ENCODE measurements at places on chromosomes 1 and 21.

GRCh38 chr1:82606546-82606945 is 805.8 kb downstream of the ADGRL2 start:
- no peak for DNase-seq

DNA sequence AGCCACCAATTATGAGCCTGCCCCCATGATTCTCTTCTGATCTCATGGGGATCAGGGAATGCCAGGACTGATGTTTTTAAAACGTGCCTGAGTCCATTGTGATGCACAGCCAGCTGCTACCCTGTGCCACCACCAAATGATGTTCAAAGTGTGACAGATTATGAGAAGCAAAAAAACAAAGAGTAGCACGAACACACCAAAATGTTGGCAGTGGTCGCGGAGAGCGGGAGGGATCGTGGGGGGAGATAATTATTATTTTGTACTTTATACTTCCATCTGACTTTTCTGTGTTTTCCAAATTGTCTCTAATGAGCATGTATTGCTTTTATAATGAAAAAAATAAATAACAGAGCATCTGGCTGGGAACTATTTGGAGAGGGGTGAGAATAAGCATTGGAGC is 50.5 kb downstream of the EPHB2 start:
- DNase-seq, result no peak

DNA sequence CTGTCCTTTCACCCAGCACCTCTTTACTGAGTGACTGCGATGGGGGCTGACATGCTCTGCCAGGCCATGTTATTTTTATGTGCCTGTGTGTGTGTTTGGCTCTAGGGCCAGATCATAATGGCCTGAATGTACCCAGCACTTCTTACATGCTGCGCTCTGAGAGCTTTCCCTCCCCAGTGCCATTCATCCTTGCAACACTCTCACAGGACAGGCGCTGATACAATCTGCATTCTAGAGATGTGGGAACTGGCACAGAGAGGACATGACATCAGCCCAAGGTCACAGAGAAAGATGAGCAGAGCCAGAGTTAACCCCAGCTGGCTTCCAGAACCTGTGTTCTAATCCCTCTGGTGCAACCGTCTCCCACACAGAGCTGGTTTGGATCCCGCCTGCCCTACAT is 54.5 kb downstream of the ARHGEF10L start:
- no peak for DNase-seq

GRCh38 chr1:154174654-154175053 is 17.2 kb downstream of the TPM3 start:
- DNase-seq, result no peak

DNA sequence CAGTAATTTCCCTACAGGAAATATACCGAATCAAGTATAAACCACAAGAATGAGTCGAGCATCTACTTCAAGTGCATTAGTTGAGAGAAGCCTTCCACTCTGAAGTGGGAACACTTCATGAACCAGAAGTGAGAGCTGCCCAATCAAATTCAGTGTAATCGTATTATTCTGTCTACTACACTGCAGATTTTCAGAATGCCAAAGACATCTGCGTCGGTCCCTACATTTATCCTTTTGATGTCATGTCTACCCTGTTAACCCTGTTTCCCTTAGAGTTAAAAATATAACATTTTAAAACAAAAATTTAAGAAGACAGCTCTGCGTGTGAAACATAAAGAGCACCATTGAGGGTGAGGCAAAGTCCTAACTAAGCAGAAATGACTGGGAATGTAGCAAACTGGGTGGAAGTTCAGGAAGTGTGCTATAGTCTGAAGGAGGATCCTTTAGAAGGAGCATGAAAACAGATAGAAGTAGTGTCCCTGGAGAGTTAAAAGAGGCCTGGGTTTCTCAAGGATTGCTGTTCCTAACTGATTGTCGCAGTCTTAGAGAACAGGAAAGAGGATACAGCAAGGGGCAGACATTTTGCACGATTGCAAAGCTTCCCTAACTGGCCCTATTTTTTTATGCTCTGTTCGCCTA is 291.2 kb downstream of the PTPRC start:
- DNase-seq, result peak; percentile 39

DNA sequence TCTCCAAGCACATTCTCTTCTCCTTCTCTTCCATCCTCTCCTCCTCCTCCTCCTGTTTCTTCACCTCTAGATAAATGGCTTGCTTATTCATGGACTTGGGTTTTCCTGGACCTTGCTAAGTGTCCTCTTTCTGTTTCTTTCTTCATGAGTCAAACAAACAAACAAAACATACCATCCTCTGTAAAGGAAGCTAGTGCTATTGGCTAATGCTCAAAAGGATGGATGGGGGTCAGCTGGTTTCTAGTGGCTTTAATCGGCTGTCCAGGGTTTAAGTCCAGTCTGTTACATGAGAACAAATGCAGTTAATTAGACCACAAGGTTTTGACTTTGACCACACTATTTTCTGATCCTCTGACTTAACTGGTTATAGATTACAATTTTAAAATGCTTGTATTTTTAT is 83.8 kb upstream of the TSPAN2 start:
- DNase-seq, result no peak

DNA sequence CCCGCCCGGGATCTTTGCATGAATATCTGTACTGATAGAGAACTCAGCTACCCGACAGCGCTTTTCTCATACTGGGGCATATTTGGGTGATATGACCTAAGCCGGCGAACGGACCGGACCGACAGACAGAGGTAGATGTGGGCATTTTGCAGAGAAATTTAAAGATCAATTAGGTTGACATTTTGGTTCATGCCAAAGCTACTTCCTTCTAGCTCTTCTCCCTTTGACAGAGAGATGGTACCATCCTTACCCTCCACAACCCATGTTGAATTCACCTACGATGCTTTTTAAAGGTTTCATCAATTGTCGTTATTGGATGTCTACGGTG is 459 bp downstream of the ARV1 start:
- no peak for DNase-seq

DNA sequence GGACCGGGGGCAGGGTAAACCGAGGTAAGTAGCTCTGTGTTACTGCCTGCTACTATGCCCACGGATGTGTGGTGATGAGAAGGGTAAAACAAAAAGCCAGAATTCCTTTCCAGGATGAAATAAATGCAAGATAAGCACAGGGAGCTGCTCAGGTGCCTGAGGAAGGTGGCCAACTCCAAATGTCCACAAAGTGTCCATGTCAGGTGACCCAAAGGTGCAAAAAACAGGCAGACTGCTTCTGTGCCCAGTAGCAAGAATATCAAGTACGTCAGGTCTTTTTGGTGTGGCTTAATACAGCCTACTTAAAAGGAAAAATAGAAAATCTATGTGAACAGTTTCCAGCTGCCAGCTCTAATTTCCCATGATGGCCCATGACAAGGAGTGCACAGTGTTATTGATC is 279.3 kb downstream of the SETD4 start:
- DNase-seq, result no peak

- DNase-seq, result peak; percentile 73
Observed at GRCh38 chr21:39867198-39867650, at the start of gene PCP4. Gene PCP4 (plus strand): TSS chr21:39867438. CDS start chr21:39867502, 64 bp downstream.

DNA sequence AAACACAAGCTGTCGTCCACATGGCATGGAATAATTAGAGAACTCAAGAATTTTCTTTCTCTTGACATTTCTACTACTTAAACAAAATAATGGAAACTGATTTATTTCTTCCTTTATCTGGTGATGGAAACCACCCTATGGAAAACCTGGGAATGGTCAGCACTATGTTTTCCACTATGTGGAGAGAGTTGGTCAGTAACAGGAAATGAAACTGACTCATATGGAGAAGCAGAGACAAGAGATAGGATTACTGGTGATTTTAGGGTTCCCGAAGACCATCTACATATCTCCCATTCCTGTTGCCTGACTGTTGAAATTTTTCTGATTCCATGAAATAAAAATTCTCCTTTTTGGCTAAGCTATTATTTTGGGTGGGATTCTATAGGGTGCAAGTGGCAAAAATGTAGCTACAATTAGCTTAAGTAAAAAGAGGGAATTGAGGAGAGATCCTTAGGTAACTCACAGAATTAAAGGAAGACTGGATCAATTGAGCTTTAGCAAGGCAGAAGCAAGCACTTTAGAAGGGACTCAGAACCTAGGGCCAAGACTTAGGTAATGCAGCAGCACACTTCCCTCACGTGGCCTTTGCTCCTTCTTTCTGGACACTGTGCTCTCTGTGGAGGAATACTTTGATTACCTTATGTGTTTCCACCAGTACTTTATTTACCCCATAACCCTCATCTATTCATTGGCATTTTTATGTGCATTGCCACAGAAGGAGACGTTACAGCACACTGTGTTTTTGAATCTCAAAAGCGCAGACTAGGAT is 89.6 kb downstream of the LEPR start:
- no peak for DNase-seq

- no peak for DNase-seq
Observed at GRCh38 chr1:236830116-236830515, 35.0 kb downstream of the MTR start.

- DNase-seq, result no peak
Observed at GRCh38 chr1:12147201-12147701, 19.5 kb upstream of the TNFRSF1B start.

DNA sequence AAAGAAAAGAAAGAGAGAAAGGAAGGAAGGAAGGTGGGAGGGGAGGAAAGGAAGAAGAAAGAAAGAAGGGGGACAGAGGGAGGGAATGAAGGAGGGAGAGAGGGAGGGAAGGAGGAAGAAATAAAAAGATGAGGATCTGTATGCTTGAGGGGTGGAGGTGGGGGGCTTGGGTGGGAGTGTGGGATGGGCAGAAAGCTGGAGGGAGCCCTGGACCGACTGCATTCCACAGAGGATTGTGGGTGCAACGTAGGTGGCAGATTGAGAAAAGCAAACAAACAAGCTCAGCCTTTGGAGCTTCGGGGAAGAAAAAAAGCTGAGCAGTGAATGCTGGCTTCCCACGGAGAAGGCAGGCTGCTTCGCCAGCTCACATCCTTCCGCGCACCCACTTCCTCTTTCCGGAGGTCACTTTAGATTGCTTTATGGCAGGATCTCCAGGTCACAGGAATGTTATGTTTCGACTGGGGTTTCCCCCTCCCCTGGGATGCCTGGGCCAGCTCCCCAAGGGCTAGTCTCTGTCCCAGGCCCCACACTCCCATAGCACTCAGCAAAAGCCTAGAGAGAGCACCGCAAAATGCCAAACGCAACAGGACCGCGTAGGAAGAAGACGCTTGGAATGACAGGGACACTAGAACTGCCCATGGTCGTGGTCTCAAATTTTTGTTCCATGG is 20.7 kb upstream of the LGALS8 start:
- DNase-seq, result peak; percentile 86

GRCh38 chr1:180092931-180093650 is 61.6 kb upstream of the QSOX1 start:
- no peak for DNase-seq

DNA sequence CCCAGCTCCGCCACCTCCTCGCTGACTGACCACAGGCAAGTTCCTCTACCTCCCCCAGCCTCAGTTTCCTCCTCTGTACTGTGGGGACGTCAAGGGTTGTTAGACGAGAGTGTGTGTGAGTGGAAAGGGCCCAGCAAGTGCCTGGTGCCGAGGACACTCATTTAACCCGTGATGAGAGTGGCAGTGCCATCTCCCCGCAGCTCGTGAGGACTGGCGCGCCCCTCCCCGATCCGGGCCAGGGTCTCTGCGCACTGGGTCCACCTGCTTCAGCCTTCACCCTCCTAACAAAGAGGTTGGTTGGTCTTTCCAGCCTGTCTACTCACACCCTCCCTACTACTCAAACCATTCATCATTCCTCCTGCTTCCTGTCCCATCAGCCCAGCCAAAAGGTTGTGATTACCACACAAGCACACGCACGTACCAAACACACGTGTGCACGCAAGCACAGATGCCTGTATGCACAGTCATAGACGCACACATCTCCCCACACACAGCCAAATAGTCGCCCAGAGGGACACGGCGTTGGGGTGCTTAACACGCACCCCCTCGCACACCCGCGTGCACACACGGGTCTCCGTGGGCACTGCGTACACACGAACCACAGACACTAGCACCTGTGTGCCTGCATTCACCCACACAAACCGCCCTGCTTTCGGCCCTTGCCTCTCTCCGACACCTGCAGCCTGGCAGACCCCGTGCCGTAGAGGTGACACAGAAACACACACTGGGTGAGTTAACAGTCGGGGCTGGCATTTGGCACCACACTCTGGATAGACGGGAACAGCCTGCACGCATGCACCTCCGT is 39.3 kb downstream of the TAS1R2 start:
- no peak for DNase-seq

DNA sequence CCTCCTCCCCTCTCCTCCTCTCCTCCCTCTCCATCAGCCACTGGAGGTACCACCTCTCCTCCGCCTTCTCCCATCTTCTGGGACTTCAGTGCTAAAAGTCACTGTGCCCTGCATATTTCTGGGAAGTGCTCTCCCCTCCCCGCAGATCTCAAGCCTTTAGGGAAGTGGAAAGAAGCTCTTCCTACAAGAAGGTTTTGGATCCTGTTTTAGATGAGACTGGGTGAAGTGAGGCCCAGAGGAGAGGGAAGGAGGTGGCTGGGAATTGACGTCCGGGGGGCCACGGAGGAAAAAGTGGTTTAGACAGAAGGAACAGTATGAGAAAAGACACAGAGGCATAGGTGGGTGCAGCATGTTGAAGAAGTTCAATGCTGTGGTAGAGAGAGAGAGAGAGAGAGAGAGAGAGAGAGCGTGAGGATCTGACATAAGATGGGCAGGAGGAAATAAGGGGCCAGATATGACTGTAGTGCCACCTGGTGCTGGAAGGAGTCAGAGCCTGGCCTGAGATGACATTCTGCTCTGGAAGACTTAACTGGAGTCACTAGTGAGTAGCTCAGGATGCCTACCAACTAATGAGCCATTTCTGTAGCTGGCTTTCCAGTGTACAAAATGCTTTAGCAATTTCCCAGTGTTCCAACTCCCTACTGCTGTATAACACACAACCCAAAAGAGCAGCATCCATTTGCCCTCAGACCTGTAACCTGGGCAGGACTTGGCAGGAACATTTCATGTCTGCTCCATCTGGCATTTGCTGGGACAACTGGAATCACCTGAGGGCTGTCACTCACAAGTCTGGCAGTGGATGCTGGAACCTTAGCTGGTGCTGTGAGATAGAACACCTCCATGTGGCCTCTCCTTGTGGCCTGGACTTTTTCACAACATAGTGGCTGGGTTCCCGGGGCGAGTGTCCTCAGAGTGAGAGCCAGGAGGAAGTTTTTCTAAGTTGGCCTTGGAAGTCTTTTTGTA is 16.6 kb upstream of the ZSCAN20 start:
- peak; percentile 43 for DNase-seq

DNA sequence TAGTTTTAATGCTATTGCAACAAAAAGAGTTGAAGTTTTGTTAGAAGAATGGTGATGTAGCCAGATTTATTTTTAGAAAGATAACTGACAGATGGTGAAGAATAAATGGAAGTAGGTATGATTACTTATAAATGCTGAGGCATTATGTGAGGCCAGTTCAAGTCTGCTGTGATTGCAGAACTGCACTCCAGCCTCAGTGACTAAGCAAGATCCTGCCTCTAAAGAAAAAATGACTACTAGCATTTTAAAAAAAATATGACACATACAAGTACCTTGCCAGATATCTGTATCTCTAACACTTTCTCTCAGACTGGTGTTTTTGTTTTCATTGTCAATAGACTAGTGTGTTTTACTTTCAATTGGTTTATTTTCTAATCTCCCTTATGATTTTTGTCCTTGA is 1242.4 kb upstream of the ADGRL4 start:
- DNase-seq, result no peak

- no peak for DNase-seq
Observed at GRCh38 chr1:174003867-174004266, 18.3 kb downstream of the RC3H1 start.

All from LoVo (cell line).